HS-27A (cell line): ENCODE measurements at places on chromosomes 7 and 10.
A peak's percentile ranks its signal among the peaks of the same experiment; 100 is the strongest.

DNA sequence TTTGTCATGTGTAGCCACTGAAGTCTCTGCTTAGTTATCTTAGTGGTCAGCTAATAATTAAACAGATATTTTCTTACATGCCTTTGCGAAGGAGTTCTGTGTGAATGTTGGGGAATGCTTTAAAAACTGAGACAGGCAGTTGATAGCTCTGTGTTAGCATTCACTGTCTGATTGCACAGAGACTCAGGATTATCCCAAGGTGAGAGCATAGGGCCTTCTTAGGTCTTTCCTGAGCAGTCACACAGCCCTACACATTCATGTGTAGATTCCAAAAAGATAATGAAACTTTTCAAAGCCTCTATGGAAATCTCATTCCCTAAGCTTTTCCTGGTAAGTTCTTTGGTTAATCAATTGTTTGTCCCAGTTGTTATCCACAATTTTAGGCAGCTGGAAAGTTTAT is 67.7 kb downstream of the CASD1 start:
- DNase-seq: no peak

DNA sequence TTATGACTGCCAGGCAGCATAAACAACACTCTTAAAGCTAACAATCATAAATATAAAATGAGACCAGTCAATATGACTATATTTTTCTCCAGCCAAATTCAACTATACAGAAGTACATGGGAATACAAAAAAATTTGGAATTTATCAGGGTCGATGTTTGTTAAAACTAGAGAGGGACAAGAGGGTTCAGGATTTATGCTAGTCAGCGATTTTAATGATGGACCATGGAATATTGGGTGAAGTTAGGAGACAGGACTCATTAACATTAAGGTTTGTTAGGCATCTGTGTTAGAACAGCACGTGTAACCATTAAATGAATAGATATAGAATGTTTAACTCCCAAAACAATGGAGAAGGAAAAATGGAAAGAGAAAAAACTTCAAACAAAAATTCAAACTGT is 146.2 kb downstream of the SEM1 start:
- DNase-seq: no peak

- DNase-seq: peak; percentile 56
These were observed at the start of the genes ARMC10 and FBXL13 for GRCh38 chr7:103074519-103075336. Gene ARMC10, plus strand, starts transcription at chr7:103075140. Its CDS starts 133 bp downstream, at chr7:103075273. Gene FBXL13, minus strand, starts transcription at chr7:103074796.

DNA sequence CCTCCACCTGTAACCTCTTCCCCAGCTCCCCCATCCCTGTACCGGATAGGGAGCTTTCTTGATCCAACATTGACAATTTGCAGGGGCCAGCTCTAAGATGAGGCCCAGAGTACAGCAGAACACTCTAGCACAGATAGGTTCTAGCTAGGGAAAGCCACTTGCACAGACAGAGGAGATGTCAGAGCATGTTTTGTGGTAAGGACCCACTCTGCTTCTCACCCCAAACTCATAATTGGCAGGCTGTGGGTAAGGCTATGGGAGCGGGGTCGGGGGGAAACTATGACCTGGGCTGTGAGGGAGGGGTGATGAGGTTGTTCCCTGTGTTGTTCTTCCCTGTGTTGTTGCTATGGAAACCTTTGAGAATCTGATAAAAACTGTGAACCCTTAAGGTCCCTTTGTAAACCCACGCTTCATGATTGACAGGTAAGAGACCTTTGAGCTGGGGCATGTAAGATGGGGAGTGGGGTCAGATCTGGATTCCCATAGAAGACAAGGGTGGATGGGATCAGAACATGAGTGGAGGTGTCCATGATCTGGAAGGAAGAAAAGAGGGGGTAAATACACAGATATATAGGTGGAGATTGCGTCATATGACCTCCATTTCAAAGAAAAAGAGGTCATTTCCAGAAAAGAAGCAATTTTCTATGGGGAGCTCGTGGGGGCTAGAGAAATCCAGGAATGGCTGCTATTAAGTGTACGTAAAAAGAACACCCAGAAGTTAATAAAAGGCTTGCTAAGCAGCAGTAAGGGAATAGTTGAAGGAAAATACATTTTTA is 4.0 kb downstream of the CALD1 start:
- DNase-seq: no peak

- DNase-seq: no peak
These were observed 727.8 kb downstream of the GRM8 start for GRCh38 chr7:126524967-126525366.

- peak; percentile 75 for DNase-seq
These were observed 9.6 kb downstream of the ATP5F1C start for GRCh38 chr10:7797582-7797981.

DNA sequence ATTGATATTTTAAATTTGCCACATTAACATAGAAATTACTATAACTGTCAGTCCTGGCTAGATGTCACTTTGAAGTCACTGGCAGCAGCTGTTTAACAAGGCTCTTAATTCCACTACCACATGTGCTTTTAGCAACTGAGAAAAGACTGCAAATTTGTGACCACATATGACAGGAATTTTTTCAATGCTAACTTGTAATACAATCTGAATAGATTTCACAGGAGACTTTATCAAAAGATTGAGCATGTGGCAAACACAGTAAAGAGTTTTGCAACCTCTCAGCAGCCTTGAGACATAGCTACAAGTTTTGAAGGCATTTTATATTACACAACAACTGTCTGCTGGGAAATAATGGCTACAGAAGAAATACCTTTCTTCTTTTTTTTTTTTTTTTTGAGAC is 73.0 kb downstream of the MICU1 start:
- DNase-seq: no peak

DNA sequence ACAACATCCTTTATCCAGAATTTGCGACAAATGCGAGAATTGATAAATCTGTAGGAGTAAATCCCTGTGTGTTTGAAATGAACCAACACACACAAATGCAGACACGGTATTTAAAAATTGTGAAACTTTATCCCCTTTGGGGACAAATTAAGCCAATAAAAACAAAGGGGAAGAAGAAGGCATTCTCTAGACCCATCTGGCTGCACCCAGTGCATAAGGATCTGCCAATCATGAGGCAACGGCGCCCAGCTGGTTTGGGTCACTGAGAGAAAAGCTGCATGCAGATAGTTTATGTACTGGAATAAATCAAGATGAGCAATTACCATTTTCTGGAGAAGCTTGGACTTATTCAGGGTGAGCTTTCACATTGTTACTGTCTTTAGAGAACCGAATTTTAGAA is 45.7 kb downstream of the VAX1 start:
- no peak for DNase-seq

GRCh38 chr10:16816830-16817124 is 447 bp downstream of the RSU1 start:
- DNase-seq: no peak
